ENCODE measurements at places on chromosomes 2 and 18.

- DNase-seq, result no peak
Observed at GRCh38 chr18:47108998-47109405, 41.3 kb downstream of the HDHD2 start.

- DNase-seq, result no peak
Observed at GRCh38 chr2:144281476-144281875, 238.4 kb downstream of the ZEB2 start.

DNA sequence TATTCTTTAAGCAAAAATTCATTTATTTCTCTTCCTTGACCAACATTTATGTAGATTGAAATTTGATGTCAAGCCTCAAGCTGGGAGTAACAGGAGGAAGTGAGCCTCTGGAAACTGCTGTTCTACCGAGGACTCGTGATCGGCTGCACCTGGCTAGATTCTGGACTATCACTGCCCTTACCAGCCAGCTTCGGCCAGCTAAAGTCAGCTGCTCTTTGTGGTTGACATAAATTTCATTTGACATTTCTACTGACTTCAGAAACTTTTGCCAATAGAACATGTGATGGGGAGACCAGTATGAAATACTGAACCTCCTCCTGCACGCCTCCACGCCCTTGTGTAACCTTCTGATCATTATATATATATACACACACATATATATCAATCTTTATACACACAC lies 74.2 kb upstream of the RGPD5 start:
- no peak for DNase-seq

DNA sequence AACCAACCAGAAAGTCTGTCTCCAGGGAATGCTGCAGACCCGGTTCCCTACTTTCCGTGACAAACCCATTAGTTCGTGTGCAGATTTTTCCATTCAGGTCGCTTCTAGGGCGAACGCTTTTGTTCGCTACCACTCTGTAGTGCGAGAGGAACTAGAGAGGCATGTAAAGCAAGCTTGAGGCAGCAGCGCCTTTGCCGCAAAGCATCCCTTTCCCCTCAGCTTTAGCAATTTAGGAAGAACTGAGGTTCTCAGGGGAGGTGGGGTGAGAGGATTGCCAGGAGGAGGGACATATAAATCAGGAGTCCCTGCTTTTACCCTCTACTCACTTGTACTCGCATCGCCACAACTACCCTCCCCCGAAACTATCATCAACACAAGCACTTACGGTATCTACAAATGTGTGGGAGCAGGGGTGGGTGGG lies 748 bp upstream of the ZNF804A start:
- peak; percentile 72 for DNase-seq

- DNase-seq, result no peak
Observed at GRCh38 chr18:66662632-66663031, 58.7 kb upstream of the CDH19 start.

GRCh38 chr18:66548747-66549146 lies 55.1 kb downstream of the CDH19 start:
- no peak for DNase-seq

DNA sequence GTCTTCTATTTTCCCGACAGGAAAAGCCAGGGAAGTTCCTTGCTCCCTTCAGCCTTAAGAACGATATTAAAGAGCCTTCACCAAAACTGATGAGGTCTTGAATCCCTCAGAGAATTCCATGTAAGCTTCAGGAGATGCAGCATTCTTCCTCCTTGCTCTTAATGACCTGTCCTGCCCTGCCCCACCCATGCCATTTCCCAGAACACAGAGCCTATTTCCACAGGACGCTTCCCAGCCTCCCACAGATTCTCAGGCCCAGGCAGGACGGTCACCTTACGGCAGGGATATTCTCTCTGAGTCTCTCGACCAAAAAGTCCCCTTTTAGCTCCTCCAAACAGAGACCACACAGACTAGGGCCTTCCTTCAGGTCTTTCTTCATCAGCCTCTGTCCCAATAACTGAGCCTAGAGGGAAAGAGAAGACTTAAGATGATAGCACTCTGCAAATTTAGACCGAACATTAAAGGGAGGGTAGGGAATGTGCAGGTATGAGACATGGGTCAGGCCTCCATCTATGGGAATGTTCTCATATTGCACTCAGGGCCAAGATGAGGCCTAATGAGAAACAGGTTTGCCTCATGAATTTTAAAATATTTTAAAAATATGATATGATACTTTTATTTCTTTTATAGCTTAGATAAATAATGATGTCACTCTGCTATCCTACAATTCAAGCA lies 62.1 kb downstream of the COBLL1 start:
- no peak for DNase-seq

DNA sequence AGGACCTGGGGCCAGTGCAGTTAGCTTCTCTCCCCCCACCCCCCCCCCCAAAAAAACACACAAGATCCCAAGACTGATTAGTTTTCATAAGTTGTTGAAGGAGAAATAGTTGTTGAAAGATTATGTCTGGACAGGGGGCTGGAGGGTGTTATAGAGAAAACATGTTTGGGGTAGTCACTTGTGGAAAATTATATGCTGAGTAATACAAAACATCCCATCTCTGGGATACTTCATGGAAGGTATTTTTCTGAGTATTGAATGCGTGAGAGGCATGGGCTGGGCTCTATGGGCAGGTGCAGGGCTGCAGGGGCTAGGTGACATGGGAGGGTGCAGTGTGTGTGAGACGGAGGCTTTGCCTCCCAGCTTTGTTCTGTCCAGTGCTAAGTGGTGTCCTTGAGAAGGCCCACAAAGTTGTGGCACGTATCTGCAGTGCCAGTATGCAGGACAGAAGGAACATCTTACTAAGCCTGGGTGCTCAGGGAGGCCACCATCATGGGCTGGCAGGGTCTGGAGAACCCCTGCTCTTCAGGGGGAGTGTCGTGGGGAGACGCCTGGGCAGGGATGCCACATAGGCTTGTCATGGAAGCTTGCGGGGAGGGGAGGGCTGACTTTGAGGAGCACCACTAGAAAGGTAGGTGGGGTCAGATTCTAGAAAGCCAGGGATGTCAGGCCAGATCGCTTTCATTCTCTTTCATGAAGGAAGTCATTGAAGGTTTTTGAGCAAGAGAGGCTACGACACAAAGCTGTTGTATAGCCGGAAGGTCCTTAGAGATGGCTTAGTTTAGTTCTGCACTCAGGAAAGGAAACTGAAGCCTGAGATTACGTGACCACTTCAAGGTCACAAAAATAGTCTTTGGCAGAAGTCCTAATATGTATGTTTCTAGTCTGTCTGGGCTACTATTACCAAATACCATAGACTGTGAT lies 232.0 kb downstream of the LDLRAD4 start:
- DNase-seq, result no peak

DNA sequence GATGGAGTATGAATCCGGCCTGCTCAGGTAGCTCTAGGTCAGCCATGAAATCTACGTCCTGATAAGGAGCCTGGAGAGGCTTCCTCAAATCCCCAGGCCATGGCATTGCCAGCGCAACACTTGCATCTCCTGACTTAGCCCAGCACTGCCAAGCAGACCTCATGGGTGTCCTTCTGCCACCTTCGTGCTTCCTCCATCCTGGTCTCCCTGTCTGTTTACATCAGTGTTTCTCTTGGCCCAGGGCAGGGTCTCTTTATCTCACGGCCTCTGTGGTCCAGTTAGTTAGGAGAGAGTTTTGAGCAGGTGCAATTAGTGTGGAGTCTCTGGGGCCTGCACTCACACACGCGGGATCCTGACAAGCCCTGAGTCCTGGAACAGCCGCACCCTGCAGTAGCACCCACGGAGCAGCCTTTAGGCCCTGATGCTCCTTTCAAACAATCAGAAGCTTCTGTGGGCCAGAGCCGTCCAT lies 193.1 kb upstream of the ARL4C start:
- DNase-seq, result no peak

- no peak for DNase-seq
Observed at GRCh38 chr2:156021146-156022040, 311.1 kb downstream of the NR4A2 start.

DNA sequence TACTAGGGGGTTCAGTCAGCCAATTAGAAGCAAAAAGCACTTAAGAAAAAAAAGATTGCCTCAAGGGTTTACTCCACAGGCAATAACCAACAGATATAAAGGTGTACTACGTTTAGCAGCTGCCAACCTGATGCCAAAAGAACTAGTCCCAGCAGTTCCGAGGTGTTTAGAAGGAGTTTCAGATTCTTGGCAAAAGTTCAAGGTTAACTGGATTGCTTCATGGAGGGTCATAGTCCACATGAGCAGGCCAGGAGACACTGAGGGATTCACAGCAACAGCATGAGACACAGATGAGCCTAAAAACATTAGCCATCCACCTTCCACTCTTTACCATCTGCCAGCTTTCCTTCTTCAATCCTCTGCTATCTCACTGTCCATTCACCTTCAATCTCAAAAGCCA lies 4.9 kb upstream of the DNAH7 start:
- DNase-seq, result no peak

DNA sequence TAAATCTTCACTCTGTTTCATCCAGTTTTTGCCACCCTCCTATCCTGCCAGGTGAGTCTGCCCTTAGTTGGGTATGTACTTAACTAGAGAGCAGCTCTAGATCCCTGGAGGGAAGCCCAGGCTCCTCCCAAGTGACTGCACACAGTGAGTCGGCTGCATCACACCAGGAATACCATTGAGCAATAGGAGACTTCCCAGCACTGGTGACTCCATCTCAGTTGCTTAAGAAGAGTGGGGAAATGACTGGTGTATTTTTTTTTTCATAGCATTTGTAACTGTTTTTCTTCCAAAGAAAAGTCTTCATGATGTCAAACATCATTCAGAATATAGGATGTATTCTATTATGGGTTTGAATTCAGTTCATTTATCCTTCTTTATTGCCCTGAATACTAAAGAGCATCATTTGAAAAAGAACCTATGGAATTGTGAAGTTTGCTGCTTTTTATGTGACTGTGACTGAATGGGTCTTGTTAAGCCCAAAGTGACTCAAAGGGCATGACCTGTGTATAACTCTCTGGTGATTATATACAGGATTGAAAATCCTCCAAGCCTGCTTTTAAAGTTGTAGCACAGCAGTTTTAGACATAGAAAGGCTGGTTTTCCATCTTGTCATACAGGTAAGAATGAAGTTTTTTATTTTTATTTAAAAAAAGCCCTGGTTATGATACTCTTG lies 84.3 kb downstream of the MAP3K20 start:
- DNase-seq, result peak; percentile 97

GRCh38 chr2:118665784-118666529 lies 181.5 kb downstream of the EN1 start:
- no peak for DNase-seq

DNA sequence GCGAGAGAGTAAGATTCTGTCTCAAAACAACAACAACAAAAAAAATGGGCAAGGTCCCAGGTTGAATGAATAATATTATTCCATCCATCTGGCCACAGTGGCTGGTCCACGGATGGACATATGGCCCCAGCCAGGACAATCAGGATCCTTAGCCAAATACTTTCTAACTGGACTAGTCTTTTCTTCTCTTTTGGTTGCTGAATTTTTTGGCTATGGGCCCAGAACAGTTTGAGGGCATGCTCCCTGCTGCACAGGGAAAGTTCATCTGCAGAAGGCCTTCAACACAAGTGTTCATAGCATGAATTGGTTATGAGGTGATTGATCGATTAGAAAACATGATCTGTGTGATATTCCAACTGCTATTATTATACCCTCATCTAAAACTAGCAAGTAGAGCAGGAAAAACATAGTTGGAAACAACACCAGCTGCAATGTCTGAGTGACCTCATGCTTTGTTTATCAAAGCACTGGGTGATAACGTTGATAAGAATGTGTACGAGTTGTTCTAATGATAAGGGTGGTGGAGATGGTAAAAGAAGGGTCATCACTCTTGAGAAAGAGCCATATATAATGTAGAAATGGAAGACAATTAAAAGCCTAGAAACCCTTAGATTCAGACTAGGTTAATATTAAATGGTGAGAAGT lies 47.8 kb upstream of the RNF103 start:
- DNase-seq, result no peak

DNA sequence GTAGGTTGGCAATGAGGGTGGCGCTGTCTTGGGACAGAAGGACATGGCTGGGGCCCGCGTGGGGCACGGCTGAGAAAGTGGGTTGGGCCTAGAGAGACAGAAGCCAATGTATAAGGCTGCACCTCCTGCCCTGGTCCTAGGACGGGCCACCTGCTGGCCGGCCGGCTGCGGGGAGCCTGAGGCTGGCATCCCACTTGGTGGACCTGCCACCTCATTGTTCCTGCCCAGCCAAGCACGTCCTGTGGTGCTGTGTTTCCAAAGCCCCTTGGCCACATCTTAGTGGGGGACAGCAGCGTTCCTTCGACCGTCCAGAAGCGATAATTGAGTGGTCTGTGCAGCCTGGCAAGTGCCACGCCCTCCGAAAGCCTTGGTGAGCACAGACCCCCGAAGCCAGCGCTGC lies 223.9 kb downstream of the LDLRAD4 start:
- no peak for DNase-seq

DNA sequence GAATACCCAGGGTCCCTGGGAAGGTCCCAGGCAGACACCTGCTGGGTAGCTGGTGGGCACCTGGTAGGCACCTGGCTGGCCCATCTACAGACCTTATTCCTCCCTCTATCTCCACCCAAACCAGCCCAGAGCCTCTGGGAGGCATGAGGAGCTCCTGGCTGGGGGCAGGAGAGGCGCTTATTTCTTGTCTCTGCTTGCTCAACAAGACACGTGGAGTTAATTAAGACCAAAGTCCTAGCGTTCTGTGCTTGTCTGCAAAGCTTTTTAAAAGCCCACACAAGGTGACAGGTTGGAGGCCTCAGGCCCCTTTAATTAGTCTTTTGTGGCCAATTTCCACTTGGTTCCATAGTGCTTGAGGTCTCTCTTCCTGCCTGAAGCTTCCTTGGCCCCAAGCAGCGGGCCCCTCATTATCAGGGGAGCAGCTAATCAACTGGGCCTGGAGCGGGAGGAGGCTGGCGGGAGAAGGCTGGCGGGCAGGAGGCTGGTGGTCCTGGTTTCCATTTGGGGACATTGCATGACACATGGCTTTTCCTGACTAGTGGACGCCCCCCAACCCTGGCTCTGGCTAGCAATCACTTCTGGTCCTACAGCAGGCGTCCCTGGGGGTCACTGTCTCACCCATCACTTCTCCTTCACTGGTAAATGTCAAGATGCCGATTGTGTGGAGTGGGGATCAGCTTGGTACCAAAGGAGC lies 65.4 kb upstream of the HDAC4 start:
- DNase-seq, result no peak

GRCh38 chr18:12497296-12497695 lies 89.6 kb downstream of the PRELID3A start:
- DNase-seq, result no peak

DNA sequence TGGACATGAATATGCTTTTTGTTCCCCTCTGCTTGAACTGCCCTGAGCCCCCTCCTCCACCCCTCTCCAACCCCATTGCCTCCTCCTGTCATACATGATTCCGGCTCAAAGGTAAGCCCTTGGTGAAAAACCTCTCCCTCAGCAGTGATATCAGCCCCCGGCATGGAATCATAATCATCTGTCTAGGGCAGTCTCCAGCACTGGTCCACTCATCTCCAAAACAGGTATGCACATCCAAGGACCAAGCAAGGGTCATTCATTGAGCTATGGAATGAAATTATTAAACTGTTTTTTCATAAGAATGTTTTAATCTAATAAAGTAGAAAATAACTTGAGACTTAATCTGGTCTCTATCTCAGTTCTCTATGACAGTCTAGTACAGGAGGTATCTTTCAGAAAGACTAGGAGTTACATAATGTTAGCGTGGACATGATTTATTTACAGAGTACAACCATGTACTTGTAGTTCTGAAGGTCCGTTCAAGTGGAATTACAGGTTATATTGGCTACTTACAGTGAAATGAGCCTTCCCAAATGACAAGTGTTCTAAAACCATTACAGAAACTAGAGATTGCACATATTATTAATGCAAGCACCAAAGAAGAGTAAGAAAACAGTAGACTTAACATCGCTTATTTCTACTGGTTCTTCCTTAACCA lies 75.2 kb downstream of the ACVR1 start:
- no peak for DNase-seq

- no peak for DNase-seq
Observed at GRCh38 chr2:219995399-219995798, 368.0 kb downstream of the SLC4A3 start.

Measured in CD14-positive monocyte (primary cell).